Stimulated activated CD4-positive, alpha-beta T cell treated with anti-CD3 and anti-CD28 coated beads, Interleukin-1b, Interleukin-23, amount 100 ng/mL, for 1 hour (primary cell): ENCODE measurements at places on chromosomes 1 and 21.

DNA sequence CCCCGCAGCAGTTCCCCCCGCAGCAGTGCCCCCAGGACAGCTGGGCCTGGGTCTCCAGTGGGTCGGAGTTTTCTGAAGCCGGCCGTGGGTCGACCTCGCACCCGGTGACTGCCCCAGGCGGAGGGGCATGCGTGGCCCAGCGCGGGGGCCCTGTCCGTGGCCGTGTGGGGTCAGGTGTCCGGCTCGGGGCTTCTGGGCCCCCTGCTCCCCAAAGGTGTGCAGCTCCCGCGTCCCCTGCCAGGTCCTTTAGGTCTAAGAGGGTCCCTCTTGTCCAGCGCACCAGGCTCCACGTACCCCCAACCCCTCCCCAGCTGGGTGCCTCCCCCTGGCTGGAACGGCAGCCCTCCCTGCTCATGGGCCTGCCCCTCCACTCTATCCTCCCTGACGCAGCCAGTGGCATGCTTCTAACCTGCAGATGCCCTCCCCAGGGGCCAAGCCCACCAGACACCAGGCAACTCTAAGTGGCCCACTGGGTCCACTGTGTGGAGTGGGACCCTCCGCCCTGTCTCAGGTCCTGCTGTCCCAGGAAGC lies 5.9 kb upstream of the HES4 start:
- DNase-seq, result no peak

- DNase-seq, result no peak
Measured at GRCh38 chr1:178143730-178144690, 50.1 kb downstream of the RASAL2 start.

DNA sequence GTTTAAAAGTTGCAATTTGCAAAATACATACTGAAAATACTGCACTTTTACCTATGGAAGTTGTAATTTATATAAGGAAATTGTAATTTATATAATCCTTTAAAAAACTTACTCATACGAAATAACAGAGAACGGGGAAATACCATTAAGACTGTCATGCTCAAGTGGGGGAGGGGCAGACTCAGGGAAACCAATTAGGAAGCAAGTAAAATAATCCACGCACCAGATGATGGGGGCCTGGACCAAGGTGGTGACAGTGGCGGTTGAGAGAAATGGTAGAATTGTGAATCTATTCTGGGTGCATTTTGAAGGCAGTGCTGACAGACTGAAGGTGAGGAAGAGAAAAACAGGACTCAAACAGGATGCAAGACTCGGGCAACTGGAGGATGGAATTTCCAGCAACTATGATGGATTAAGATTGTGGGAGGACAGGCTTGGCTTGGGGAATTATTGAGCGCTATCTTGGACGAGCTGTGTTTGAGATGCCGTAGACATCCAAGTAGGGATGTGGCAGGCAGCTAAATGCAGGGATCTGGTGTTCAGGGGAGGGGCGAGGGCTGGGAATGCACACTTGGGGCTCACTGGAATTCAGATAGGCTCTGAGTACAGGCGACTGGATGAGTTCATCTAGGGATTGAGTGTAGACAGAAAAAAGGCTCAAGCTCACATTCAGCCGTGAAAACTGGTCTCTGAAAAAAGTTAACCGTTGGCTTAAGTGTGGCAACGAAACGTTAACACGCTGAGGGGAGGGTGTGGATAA lies 977 bp downstream of the LCA5L start:
- DNase-seq, result no peak

GRCh38 chr1:29945426-29945825 lies 709.1 kb downstream of the PTPRU start:
- DNase-seq, result no peak

DNA sequence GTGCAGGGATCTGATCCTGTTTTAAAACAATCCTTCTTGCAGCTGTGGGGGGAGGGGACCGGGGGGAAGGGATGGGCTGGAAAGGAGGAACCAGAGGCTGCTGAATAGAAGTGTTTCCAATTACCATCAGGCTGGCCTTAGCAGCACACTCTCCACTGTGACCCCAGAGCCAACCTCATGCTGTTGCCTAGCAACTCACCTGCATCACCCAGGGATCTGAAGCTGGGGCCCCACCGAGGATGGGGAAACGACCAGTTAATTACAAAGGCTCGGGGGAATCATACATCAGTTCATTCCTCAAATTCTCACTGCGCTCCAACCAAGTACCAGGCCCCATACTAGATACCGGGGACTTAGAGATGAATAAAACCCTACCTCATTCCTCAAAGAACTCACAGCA lies 11.9 kb upstream of the GPX7 start:
- no peak for DNase-seq

DNA sequence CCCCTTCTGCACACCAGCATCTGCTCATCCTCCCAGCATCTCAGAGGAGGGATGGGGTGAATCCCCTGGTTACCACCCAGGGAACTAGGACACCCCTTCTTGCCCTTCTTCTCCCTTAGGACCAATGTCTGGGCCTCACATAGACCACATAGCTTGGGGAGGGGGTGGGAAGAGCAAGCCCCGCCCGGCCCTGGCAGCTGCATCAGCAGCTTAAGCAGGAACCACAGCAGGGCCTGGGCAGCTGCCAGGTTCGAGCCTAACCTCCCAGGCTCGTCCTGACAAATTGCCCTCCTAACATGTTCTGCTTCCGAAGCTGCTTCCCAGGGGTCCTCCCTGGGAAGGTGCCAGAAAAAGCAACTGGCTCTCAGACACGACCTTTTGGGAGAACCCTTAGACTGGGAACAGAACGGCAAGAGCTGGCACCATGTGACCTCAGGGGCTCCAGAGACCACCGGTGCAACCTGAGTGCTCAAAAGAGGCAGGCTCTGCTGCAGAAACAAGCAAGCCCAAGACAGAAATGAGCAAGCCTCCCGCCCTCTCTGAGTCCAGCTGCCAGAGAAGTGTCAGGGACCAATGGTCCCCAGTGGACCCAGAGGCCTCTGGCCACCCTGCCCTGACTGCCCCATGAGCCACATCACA lies 18.4 kb upstream of the CLSTN1 start:
- DNase-seq, result no peak

- DNase-seq, result no peak
Measured at GRCh38 chr1:31805318-31805717, 10.5 kb downstream of the SPOCD1 start.

DNA sequence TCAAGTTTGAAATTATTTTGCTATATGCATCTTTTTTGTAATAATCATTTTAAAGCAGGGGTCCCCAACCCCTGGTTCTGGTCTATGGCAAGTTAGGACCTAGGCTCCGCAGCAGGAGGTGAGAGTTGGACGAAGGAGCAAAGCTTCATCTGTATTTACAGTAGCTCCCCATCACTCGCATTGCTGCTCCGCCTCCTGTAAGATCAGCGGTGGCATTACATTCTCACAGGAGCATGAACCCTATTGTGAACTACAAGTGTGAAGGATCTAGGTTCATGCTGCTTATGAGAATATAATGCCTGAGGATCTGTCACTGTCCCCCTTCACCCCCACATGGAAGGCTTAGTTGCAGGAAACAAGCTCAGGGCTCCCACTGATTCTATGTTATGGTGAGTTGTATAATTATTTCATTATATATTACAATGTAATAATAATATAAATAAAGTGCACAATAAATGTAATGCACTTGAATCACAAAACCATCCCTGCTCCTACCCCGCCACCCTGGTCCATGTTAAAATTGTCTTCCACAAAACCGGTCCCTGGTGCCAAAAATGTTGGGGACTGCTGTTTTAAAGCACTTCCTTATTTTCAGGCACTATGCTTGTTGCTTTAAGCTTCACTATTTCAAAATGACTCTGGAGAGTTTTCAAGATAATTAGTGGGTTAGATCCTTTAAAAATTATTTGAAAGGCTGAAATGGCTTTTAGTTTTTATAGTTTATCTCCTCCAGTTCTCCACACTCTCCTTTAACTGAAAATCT lies 74.8 kb downstream of the PLA2G4A start:
- DNase-seq, result no peak
